ENCODE measurements at places on chromosomes 2 and 18.

GRCh38 chr2:128139624-128140023 lies 48.6 kb downstream of the UGGT1 start:
- DNase-seq, result no peak

- no peak for DNase-seq
Measured at GRCh38 chr2:22078701-22079100, 954.9 kb downstream of the TDRD15 start.

DNA sequence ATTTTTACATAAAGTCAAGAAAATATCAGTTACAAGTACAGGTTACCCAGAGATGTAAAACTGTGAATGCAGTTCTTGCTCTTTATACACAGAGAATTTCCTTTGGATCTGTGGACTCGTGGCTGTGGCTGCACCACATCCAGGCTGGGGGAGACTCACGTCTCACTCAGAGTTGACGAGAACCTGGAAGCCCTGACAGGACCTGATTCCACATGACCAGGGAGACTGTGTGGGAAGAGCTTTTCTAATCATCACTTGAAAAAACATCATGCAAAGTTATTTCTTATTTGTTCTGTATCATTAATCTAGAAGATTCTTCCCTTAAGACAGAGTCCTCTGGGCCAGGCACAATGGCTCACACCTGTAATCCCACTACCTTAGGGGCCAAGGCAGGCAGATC lies 1159.0 kb downstream of the RPIA start:
- no peak for DNase-seq

GRCh38 chr2:176492583-176492982 lies 223.3 kb downstream of the MTX2 start:
- no peak for DNase-seq

DNA sequence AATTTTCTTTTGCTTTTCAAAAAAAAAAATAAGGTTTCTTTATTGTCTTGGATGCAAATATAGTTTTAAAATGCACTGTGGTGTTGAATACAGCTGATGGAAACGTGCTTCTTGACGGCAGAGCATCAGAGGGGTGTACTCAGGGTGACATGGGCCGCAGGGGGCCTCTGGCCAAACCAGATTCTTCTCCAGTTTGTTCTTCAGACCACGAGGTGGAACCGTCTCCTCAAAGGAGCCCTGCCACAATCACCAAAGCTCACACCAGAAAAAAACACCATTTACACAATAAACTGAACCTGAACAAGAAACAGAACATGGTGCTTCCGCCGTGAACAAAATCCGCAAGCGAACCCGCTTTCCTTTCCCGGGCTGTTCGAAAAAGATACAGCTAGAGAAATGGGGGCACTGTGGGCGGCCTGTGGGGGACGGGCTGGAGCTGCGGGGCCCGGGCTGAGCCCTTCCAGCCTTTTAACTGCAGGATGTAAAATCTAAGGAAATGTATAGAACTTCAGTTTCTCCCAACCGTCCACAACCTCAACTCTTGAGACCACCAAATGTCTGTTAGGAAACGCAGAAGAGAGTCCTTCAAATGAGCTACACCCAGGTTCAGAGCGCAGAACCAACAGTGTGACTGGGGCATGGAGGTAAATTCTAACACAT lies 34.5 kb downstream of the PSMG2 start:
- no peak for DNase-seq

DNA sequence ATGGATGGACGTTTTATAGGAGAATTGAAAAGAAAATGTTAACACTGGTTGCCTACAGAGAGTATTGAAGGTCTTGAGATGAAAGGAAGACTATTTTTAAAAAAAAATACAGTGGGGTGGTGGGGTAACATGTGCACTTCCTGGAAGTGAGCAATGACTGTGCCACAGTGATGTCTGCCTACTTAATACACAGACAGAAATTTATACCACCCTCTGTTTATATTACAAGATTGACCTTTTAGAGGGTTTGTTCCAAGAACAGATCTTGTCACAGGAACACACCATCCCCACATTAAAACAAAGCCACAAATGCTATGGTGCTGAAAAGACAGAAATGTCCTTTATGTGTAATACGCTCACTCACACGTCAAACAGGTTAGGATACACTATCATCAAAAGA lies 87.6 kb downstream of the THADA start:
- DNase-seq, result no peak

GRCh38 chr2:152555048-152555447 lies 162.2 kb downstream of the PRPF40A start:
- no peak for DNase-seq

DNA sequence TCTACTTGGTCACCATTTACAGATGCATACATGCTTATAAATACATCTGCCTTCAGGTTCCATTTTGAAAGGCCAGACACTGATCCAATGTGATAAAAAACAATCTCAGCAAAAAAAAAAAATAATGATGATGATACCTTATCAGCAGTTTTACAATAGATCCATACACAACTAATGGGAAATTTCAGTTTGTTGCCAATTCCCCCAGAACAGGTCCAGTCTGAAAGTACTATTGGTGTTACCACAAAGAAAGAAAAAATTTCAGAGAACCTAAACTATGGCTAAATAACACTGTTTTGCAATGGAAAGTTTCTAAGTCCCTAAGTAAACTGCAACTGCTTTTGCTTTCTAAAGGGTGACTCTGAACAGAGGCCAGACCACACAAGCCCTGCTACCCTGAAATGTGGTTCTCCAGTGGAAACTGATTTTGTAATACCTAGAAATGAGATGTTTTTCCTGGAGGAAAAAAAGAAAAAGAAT lies 54.1 kb downstream of the LPIN2 start:
- no peak for DNase-seq

DNA sequence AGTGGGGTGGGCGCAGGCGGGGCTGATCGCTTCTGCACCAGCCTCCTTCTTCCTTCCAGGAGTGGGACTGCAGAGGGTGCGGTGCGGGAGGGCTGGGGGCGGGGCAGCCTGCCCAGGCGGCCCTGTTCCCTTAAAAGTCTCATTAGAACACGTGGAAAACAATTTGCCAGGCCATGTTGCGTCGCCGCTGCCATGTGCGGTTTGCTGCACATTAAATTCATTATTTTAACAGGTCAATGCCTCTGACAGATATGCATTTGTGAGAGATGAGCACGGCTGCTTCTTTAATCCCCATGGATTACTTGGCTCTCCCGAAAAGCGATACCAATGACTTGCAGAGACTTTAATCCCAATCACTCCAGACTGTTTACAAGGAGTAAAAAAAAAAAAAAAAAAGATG lies 139.0 kb downstream of the CELF4 start:
- no peak for DNase-seq

DNA sequence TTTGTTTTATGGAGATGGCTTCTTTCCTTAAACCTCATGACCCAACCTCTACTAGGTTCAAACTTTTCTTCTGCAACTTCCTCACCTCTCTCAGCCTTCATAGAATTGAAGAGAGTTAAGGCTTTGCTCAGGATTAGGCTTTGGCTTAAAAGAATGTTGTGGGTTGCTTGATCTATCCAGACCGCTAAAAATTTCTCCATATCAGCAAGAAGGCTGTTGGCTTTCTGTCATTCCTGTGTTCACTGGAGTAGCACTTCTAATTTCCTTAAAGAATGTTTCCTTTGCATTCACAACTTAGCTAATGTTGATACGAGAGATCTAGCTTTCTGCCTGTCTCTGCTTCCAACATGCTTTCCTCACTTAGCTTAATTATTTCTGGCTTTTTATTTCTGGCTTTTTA lies 58.1 kb upstream of the KYNU start:
- no peak for DNase-seq

GRCh38 chr18:68489013-68489792 lies 225.7 kb downstream of the TMX3 start:
- DNase-seq, result no peak

All from activated CD8-positive, alpha-beta memory T cell treated with anti-CD3 and anti-CD28 coated beads for 4 hours (primary cell).